NCI-H1694 treated with DMSO at 0.1 percent for 48 hours (cell line): ENCODE measurements at places on chromosomes 12 and 14.

GRCh38 chr12:64670019-64670418 lies 59.7 kb downstream of the RASSF3 start:
- no peak for DNase-seq

- peak; percentile 32 for DNase-seq
Measured at GRCh38 chr12:45762185-45763110, 32.9 kb downstream of the ARID2 start.

- DNase-seq, result no peak
Measured at GRCh38 chr12:72658615-72659014, 386.4 kb downstream of the TRHDE start.

DNA sequence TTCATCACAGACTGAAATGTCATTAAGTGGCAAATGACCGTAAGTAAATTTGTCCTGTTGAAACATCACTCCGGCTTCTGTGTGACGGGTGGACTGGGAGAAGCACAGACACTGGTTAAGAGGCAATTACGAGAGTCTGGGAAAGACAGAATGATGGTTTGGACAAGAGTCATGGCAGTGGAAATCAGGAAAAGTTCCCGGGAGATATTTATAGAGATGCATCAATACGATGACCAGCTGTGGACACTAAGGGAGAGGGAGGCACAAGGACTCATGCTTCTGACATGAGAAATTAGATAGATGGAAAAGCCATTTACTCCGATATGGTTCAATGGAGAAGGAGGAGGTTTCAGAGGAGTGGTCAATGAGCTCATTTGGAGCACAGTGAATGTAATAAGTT lies 27.3 kb downstream of the CKAP4 start:
- no peak for DNase-seq

DNA sequence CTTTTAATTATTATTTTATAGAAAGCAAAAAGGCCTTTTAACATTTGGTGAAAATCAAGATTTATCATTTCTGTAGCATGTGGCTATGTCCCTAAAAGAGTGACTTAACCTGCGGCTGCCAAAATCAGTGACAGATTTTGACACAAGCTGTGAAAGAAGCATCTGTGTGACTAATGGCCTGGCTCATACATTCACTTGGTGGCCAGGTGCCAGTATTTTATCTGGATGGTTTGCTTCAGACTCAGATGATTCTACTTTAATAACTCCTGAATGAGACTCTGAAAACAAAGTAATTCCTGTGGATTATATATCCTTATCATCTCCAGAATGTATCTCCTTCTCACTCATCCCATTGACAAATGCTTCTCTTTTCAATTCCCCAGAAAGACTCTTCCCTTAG lies 103.0 kb downstream of the FSCB start:
- peak; percentile 96 for DNase-seq

GRCh38 chr12:103762473-103762872 lies 78.6 kb downstream of the NT5DC3 start:
- DNase-seq, result no peak

DNA sequence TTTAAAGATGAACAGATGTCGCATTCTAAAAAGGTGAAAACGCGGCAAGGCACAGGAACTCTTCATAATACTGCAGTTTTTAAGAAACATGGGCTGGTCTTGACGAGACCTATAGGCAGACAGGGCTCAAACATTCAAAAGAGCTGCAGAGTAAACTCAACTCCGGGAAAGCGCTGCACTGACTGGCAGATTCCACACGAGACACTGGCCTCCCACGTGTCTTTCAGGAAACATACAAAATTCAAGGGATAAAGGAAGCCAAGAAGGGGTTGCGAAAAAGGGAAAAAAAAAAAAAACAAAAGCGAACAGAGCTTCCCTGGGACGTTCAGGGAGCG lies 614 bp upstream of the ARF6 start:
- peak; percentile 82 for DNase-seq

DNA sequence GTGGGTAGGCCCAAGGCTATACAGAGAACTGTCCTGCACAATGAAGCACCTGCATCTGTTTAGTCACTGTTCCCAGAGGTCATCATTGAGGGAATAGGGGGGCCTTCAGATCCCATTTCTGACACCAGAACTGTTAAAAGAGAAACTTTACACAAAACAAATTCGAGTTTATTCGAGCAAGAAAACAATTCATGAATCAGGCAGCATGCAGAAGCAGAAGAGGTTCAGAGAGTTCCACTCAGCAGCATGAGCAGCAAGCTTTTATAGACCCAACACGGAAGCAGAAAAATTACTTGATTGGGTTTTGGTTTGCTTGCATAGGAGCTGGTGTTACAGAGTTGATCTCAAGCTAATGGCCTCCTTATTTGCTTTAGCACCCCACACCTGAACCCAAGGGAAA lies 1.7 kb upstream of the SFSWAP start:
- DNase-seq, result no peak

DNA sequence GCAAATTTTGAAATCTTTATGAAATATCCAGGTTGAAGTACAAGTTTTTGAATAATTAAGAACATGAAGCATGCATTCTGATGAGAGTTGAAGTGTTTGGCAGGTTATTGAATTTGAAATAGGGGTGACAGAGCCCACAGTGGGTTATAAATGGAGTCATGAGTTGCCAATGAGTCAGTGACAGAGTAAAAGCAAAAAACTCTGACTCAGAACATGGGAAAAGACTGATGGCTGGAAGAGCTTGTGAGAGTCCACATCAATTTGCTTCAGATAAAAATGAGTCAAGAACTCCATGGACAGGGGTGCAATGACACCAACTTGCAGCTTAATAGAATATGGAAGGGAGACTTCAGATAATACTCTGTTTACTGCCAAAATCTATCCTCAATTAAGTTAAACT lies 105.3 kb downstream of the SLC6A15 start:
- no peak for DNase-seq

- DNase-seq, result no peak
Measured at GRCh38 chr12:34294137-34294536, 271.8 kb downstream of the ALG10 start.

GRCh38 chr12:42090899-42091298 lies 53.8 kb downstream of the GXYLT1 start:
- no peak for DNase-seq

GRCh38 chr14:101733211-101733610 lies 28.3 kb upstream of the PPP2R5C start:
- DNase-seq, result no peak

DNA sequence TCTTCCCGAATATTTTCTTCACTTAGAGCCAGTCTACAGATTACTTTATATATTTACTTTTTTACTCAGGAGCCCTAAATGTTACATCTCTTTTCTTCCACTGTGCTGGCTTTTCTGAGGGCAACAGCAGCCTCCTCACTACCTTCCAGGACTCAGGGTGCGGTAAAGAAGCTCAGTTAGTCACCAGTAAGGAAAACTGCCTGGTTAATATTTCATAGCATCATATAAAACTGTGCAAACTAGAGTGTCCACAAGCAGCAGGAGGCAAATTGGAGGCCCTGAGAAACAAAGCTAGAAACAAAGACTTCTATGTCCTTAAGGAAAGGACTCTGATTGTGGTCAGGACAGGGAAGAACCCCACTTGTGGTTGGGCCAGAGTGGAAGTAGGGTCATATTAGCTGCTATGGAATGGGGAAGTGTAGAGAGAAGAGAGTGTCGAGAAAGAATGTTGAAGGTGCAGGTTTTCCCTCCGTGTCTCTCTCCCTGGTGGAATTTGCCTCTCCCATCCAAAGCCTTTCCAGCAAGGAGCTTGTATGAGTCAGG lies 220.1 kb downstream of the SLC15A4 start:
- no peak for DNase-seq

DNA sequence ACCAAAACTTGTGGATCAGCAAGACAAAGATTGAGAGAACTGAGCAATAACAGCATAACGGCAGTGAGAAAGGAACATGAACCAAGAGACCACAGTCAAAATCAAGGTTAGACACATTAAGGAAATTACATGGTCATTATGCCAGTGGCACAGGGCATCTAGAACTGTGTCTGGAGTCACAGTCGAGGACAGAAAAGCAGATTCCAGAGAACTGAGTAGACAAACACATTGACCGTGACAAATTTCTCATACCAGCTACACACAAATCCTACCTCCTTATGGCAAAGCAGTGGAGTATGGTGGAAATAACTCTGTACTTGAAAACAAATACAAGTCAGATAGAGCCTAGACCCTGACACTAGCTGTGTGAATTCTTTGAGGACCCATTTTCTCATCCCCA lies 367.3 kb downstream of the DUSP6 start:
- no peak for DNase-seq
